ENCODE measurements at places on chromosomes 7 and 10.

GRCh38 chr7:135855846-135856245 is 107.2 kb upstream of the FAM180A start:
- DNase-seq, result no peak

GRCh38 chr10:21726601-21727225 is 192.7 kb downstream of the MLLT10 start:
- no peak for DNase-seq

DNA sequence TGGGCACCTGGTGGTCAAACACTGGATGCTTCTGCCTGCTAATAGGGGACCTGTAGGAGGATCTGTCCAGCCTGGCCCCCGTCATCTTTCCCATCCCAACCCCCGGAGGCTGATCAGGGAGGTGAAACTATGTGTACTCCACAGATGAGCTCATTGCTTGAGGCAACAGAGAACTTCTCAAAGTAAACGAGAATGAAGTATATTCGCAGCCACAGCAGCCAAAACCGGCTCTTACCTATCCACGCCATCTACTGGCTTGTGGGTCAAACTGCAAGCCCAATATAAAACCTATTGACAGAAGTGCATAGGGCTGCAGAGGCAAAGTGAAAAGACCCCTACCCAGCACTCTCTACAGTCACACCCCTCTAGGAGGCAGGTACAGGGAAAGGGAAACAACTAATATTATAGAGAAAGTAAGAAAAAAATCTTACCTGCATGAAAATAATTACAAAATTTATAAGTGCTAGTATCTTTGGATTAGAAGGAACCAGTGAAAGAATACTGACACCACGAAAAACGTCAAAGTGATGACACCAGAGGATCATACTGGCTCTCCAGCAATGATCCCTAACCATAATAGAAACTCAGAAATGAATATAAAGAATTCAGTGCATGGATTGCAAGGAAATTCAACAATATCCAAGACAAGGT is 973.5 kb downstream of the ANKRD7 start:
- no peak for DNase-seq

- no peak for DNase-seq
These were observed 122.2 kb downstream of the TSPAN12 start for GRCh38 chr7:120735791-120736190.
